ENCODE measurements at places on chromosomes 16 and 17.

GRCh38 chr17:71334048-71334751 is 786.6 kb upstream of the SOX9 start:
- DNase-seq: no peak

- no peak for DNase-seq
These were observed 96.3 kb upstream of the RCVRN start for GRCh38 chr17:10001306-10001873.

GRCh38 chr17:1147664-1148063 is 32.1 kb downstream of the ABR start:
- no peak for DNase-seq

- no peak for DNase-seq
These were observed 3.6 kb upstream of the STAC2 start for GRCh38 chr17:39229274-39229913.

GRCh38 chr17:48351911-48352332 is 78.1 kb downstream of the SKAP1 start:
- no peak for DNase-seq

DNA sequence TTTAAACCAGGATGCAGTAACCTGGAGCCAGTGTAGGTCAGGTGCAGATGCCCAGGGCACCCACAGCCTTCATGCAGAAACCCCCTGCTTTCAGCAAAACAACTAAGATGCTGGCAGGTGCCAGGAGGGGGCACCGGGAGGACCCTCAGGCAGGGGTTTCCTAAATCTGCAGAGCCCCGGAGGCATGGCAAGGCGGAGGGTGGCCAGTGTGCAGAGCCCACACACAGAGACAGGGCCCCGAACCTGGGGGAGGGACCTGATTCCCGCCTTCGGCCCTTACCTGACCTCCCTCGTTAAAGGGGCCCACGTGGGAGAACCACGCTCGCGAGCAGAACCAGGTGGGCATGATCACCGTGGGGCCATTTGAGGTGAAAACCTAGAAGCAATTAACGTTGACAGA is 114.0 kb upstream of the METRNL start:
- no peak for DNase-seq

DNA sequence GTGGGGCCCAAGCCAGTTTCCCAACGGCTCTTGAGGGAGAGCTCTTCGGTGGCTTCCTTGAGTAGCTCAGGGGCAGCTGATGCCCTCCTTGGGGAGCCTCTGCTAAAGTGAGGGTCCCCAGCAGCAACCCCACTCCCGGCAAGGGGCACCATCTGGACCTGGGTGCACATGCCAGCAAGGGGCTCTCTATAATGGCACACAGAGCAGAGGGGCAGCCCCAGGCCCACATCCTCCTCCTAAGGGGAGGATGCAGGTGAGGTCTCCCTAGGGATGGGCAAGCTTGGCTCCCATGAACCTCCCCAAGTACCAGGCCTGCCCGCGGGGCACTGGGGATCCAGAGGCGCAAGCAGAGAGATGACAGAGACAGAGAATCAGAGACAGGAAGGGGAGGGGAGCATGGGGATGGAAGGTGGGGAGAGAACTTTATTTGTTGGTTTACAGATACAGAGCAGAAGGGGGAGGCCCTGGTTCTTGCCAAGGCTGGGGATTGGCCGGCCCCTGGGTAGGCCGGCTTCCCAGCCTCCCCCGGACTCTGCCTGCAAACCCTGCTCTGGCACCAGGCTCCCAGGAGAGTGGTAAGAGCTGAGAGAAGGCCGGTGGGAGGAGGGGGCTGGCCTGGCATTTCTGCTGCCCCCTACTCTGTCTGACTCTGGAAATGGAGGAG is 61.4 kb downstream of the SRCIN1 start:
- DNase-seq: no peak

GRCh38 chr17:38861399-38861843 is 7.9 kb upstream of the RPL23 start:
- no peak for DNase-seq

GRCh38 chr16:29820730-29821642 is 724 bp downstream of the MVP start:
- DNase-seq: no peak

DNA sequence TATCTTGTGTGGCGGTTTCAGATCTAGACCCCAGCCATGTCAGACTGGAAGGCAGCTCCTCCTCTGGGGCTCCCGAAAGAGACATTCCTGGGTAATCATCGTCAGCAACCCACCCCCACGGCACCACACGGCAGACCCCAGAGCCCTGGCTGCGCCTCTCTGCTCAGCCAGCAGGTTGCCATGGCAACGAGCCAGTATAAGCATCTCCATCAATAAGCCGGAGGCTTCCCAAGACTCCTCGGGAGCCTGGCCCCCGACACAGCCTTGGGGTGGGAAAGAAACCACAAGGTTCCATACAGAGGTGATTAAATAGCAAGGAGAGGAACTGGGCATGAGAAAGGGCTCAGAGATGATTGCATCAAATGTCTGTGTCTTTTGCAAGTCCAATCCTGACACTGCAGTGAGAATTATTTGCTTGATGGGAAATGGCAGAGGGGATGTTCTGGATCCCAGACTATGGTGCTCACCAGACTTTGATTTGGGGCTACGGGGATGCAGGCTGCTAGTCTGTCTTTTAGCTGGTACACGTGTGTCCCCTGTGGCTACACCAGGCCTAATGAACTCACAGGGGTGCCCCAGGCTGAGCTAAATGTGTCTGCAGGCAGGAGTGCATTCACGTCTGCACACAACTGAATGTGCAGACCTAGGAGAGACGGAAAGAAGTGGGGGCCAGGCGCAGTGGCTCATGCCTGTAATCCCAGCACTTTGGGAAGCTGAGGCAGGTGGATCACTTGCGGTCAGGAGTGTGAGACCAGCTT is 320.5 kb upstream of the TNRC6C start:
- no peak for DNase-seq

GRCh38 chr16:3173892-3174617 is 13.9 kb upstream of the OR1F1 start:
- DNase-seq: no peak

- no peak for DNase-seq
These were observed 42.9 kb downstream of the TBC1D16 start for GRCh38 chr17:79992649-79993389.

- peak; percentile 35 for DNase-seq
These were observed 43.5 kb downstream of the ST3GAL2 start for GRCh38 chr16:70395345-70395901.

- DNase-seq: no peak
These were observed 75.8 kb downstream of the DNAH17 start for GRCh38 chr17:78501241-78502036.

GRCh38 chr16:69187446-69188235 is 677 bp downstream of the SNTB2 start:
- peak; percentile 2 for DNase-seq

DNA sequence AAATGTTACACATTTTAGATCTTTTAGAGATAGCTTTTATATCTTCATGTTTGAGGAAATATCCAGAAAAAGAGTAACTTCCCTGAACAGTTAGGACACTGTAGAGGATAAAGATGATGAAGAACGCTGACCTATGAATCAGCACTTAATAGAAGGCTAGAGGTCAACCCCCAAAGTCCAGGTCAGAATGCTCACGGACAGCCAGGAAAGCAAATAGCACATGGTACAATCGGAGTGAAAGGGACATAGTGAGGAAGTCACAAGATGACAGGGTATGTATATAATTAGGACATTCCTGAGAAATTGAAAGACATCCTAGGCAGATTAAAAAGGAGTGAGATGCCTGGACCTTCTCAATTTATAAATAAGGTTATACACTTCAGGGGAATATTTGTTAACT is 55.1 kb upstream of the CNTNAP4 start:
- DNase-seq: no peak

DNA sequence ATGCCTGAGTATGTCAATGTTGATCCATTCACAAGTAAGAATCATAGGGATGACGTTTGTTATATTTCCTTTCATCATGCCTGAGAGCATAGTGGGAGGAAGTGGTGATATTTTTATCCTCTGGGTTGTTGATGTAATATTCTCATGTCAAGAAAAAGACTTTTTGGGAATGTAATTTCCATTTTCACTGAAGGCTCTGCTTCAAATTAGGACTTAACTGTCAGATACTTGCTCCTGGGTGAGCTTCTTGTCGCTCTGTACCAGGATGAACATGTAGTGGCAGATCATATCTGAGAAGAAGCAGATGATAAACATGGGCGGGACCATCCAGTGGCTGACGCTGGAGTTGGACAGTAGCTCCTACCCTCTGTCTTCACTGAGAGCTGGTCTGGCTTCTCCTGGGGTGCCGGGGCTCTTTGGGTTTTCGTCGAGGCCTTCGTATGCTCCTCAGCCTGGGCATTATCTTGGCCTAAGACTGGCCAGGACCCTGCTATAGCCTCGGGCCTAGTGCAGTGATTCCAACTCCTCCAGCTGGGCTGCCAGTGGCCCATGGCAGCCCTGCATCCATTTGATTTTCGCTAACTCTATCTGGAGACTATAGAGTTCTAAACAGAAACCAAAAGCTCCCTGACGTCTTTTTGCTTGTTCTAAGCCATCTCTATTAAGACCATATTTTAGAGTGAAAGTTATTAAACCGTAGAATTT is 19.7 kb downstream of the CYB5B start:
- DNase-seq: peak; percentile 5

DNA sequence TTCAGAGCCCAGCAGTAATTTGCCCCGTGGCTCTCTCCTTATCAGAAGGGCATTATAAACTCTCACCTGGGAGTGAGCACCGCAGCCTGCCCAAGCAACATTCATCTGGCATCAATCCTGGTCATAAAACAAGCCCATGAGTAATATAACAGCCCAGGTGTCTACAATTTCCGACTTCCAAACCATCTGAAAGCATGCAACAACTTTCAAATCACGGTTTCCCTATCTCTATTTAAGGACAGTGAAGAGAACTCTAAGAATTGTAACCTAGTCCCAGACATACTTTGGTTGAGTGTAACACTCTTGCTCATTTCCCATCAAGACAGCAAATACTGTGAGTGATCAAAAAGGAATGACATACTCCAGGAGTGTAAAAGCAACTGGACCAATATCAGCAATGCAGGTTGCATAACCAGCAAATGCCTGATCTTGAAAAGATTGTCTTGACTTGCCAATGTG is 487.4 kb upstream of the SOX9 start:
- no peak for DNase-seq

- DNase-seq: no peak
These were observed 12.9 kb upstream of the CACNG4 start for GRCh38 chr17:66951605-66951953.

- no peak for DNase-seq
These were observed at the start of gene RAC3 for GRCh38 chr17:82031303-82031884. Gene RAC3 (plus strand): TSS chr17:82031678. CDS start chr17:82031762, 84 bp downstream.

GRCh38 chr17:43402078-43402477 is 3.3 kb downstream of the ARL4D start:
- DNase-seq: no peak

GRCh38 chr17:5210614-5211252 is 19.1 kb upstream of the ZNF594 start:
- no peak for DNase-seq

DNA sequence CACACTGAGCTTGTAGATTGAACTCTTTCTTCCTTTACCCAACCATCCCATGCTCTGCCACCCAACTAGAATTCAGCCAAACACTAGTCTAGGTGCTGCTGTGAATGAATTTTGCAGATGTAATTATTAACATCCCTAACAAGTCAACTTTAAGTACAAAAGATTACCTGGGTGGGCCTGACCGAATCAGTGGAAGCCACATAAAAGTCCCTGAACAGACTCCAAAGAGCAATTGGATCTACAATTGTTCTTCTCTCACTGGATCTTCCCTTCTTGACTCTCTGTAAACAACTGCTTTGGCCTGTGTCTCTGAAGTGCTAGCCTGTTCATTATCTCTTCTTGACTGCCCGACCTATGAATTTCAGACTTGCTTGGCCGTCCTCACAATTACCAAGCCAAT is 67.9 kb downstream of the PMP22 start:
- DNase-seq: no peak

DNA sequence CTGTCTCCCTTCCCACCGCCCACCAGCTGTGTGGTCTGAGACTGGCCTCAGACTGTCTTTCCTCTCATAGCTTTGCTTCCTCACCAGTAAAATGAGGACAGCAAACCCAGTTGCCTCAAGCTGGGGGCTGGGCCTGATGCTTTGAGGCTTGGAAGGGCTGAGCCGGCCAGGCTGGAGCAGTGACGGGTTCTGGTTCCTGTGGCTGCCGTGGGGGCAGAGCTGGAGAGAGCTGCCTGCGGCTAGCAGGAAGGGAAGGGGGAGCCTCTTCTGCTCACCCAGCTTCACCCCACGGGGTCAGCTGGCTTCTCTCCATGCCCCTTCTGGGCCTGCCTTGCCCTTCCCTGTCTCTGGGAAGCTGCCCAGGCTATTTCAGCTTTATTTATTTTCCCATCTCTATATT is 23.7 kb downstream of the LASP1 start:
- no peak for DNase-seq

DNA sequence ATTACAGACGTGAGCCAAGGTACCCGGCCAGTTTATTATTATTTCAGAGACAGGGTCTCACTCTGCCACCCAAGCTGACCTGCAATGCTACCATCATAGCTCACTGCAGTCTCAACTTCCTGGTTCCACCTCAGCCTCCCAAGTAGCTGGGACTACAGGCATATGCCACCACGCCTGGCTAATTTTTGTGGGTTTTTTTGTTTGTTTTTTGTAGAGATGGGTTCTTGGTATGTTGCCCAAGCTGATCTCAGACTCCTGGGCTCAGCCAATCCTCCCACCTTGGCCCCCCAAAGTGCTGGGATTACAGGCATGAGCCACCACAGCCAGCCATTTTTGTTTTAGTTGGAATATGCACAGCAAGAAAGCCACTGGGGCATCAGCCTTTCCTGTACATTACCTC is 115.7 kb downstream of the MRM1 start:
- no peak for DNase-seq

DNA sequence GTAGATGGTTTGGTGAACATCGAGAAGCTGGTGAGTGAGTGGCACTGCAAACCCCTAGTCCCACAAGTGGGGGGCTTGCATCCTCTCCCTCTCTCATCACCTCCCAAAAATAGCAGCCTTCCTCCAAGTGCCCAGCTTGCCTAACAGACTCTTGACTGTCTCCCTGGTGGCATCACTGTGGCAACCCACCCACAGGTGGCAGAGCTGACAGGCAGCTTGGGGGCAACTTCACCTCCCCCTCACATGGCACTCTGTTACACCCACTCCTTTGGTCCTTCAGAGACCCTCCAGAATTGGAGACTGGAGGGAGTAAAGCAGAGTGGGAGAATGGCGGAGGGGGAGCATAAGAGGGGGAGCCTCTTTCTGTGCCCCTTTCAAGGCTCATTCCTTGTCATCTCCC is 15.7 kb downstream of the RAPGEFL1 start:
- DNase-seq: no peak

DNA sequence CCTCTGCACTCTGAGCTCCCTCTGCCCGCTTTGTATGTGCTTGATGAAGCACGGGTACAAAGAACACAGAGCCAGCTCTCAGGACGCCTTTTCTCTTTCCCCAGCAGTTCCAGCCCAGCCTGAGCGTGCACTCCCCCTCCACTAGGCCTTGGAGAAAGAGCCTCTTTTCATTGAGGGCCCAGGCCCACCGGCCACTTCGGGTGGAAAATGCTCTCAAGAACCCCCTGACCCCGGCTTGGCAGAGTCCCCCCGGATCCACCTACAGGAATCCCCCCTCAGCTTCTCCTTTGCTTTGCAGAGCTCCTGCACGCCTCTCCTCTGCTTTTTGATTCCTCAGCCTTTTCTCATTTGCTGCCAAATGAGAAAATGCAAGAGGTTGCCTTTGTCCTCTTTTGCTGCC is 30.2 kb downstream of the MRC2 start:
- DNase-seq: no peak

GRCh38 chr16:74909665-74910064 is 75.3 kb downstream of the WDR59 start:
- DNase-seq: no peak

GRCh38 chr17:29591737-29592608 is 959 bp upstream of the ANKRD13B start:
- peak; percentile 51 for DNase-seq

Measured in stimulated activated CD8-positive, alpha-beta memory T cell treated with anti-CD3 and anti-CD28 coated beads, Interleukin-4, amount 100 ng/mL, for 1 hour (primary cell).